ENCODE measurements at places on chromosomes 4 and X.

DNA sequence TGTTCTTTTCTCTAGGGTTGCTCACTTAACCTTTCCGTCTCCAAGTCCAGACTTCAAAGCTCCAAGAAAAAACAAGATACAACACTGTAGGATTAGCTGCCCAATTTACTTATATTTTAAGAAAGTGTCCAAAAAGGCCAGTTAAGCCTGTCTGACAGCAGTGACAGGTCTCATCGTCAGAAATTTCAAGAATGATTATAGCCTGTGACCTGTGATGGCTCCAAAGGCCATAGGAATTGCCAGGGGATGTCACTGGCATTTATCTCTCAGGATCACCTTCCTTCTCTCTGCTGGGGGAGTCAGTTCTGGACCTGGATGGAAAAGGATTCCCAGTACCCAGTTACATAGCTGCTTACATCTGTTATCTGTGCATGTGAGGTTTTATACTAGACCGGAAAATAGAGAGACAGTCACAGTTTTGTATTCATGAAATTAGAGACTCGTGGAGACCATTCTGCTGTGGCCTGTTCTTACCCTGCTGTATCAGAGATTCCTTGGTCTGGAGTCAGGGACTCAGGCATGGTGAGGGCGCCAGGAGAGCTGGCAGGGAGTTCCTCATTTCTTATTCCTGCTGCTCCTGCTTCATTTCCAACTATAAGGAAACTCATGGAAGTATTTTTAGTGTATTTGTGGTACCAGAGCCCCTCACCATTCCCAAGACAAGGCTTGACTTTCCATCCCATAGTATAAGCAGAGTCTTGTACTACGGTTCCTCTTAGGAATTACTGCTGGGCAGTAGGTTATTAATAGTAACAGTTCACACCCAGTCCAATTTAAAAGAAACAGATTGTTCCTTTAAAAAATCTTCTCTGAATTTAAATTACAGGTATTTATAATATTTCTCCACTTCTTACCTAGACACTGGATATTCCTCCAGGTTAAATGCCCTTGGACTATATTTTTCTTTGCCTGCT is 220.8 kb downstream of the SHROOM3 start:
- no peak for DNase-seq

- DNase-seq: no peak
Measured at GRCh38 chr4:27357283-27357682, 496.6 kb downstream of the STIM2 start.

DNA sequence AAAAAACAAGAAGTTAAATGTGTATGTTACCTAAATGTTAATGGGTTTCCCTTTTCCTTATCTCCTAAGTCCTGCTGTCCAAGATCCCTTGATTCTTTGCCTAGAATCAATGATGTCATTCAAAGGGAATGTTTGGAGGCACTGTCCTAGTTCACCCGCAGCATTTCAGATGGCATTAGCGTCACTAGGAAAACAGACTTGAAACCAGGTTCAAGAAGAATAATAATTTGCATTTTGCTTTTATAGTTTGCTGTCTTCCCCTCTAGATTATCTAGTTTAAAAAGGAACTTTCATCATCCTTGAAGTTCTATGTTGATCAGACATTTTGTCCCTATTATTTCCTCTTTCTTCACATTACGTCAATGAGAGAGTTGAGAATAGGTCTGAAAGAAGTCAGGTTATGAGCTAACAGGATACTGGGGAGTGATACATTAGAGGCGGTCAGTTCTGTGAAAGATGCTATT is 234.1 kb upstream of the PGRMC2 start:
- no peak for DNase-seq

- DNase-seq: no peak
Measured at GRCh38 chr4:30535255-30535654, 184.9 kb upstream of the PCDH7 start.

DNA sequence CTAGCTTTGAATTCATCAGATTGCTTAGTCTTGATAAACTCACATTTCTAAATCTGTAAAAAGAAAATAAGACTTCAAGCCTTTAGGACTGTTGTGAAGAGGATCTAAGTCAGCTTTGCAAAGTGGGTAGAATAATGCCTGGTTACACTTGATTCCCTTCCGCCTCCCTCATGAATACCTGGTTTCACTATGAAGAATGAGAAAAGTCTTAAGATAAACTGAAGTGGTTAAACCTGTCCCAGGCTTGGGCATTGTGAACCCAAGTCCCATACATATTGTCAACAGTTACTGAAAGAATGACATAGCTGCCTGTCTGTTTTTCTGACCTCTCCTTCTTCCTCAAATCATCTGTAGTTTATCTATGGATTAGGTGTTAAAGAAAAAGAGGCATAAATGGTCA is 16.7 kb upstream of the GBA3 start:
- DNase-seq: no peak

DNA sequence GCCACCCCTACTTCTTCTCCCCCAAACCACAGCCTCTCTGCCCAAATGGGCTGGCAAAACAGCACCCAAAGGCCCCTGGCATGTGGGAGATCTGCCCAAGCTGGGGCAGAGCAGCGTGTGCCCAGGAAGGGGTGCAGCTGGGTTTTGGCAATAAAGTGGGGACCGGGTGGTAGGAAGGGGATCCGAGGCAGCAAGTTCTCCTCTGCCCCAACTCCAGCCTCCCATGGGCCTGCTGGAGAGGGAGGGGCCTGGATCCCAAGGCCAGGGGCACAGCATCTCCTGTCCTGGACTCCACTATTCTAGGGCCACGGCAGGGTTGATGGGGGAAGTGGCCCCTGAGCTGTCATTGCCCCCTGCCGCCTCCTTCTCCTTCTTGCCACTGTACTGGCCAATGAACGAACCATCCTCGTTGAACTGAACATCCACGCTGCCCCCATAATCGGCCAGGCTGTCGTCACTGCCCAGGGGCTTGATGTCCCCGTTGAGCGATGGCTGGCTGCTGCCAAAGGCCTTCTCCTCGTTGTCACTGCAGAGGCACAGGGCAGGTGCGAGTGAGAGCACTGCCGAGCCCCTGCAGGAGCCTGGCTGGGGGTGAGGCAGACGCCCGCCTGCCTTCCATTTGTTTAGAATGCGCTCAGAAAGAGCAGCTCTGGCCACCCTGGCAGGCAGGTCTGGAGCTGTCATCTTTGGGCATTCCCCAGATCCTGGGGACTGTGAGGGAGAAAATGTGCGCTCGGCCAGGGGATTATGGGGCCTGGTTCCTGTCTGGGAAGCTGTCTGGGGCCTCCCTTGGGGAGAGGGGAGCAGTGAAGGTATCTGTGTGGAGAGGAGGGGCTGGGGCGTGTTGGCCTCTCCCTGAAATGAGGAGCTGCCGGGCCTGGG is 23.4 kb downstream of the L1CAM start:
- DNase-seq: peak; percentile 13

DNA sequence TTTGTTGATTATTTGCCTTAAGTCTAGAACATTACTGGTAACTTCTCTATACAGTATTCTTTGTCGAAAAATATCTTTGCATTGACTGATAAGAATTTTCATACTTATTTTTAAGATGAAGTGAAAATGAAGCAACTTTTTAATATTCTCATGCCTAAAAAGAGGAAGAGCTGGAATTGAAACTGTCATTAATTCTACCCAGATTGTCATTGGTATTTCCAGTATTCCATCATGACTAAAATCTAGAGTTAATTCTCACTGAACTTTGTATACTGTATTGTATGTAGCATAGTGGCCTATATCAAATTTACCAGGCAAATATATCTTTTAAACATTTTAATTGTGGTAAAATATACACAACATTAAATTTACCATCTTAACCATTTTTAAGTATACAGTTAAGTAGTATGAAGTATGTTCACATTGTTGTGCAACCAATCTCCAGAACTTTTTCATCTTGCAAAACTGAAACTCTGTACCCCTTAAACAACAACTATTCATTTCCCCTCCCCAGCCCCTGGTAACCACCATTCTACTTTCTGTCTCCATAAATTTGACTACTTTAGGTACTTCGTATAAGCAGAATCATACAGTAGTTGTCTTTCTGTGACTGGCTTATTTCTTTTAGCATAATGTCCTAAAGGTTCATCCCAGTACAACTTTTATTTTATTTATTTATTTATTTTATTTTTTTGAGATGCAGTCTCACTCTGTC is 24.3 kb upstream of the ZNF41 start:
- no peak for DNase-seq

GRCh38 chr4:15659768-15660570 is 4.8 kb upstream of the FBXL5 start:
- no peak for DNase-seq

- DNase-seq: no peak
Measured at GRCh38 chrX:40277672-40278071, 179.9 kb upstream of the BCOR start.

DNA sequence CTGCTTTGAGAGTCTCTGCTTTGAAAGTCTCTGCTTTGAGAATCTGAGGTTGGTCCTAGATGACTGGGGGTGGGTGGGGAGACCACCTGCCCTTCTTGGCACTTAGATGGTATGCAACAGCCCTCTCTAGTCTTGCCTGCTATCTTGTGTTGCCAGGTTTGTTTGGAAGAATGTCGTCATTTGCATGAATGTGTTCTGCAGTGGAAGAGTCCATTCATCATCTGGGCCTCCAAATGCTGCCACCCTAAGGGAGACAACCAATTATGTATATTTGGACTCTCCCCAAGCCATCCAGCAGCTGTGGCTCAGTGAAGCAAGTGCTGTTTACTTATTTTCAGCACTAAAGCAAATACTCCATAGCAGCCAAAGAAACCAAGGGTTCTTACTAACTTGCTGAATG is 44.6 kb upstream of the TRPC5OS start:
- no peak for DNase-seq

DNA sequence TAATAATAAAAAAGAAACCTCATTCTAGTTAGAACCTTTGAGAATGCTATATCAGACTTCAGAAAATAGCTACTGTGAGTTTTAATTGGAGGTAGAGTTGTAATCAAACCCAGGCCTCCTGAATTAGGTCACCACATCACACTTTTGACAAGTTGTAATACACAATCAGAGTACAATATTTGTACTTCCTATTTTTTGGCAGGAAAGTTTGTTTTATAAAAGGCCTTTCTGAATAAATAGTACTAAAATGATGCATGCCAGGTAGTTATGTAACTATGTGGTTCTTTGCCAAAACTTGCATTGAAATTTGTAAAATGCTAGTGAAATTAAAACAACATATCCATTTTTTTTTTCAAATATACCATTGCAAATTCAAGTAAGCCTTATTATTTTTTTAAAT is 26.8 kb downstream of the ADH7 start:
- DNase-seq: no peak

DNA sequence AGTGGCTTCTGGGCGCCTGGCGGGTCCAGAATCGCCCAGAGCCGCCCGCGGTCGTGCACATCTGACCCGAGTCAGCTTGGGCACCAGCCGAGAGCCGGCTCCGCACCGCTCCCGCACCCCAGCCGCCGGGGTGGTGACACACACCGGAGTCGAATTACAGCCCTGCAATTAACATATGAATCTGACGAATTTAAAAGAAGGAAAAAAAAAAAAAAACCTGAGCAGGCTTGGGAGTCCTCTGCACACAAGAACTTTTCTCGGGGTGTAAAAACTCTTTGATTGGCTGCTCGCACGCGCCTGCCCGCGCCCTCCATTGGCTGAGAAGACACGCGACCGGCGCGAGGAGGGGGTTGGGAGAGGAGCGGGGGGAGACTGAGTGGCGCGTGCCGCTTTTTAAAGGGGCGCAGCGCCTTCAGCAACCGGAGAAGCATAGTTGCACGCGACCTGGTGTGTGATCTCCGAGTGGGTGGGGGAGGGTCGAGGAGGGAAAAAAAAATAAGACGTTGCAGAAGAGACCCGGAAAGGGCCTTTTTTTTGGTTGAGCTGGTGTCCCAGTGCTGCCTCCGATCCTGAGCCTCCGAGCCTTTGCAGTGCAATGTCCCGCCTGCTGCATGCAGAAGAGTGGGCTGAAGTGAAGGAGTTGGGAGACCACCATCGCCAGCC is at the start of gene ATOH1:
Gene ATOH1, plus strand, starts transcription at position 422 of the 663 bp plus-strand sequence. Its CDS starts 174 bp downstream, at position 596.
- no peak for DNase-seq

- no peak for DNase-seq
Measured at GRCh38 chrX:109739625-109740432, 6.8 kb upstream of the ACSL4 start.

DNA sequence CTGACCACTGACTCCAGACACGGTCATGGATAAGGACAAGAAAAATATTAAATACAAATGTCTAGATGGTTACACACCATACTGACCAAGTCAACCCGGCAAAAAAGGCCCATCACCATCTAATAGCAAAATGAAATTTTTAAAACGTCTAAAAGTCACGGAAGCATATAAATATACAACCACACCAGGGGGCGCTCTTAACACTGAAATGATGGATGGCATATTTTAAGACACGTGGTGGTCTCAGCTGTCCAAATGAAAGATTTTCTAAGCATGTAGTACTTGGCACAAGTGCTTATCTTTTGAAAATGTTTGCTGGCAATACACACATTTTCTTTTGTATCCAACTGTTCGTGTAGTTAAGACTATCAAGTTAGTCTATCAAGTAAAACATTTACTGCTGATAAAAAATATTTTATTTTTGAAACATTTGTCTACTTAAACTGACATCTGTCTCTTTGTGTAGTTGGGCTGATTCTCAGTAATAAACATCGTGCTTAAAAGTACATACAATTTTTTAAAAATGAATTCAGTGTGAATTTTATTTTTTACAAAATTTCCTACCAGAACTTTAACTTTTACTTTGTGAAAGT is 64.6 kb downstream of the COX7B2 start:
- DNase-seq: peak; percentile 35

GRCh38 chr4:92091335-92091734 is 212.4 kb upstream of the GRID2 start:
- no peak for DNase-seq

DNA sequence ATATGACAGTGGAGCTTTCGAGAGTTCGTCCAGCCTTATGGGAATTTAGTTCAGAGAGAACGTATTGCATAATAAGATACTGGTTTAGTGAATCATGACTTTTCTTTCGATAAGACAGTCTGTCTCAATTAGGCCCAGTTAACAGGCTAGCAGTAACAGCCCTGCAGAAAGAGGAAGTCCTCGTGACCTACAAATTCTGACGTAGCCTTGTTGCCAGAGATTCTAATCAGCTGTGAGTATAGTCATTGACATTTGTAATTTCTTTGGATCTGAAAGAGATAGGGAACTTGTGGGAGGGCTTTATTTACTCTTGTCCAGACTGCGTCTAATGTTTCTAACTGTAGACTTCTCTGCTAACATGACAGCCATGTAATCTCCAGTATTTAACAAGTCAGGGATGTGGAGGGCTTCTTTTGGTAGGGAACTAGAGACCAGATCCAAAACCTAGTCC is 15.8 kb downstream of the ART3 start:
- no peak for DNase-seq

GRCh38 chrX:141220342-141221008 is 21.8 kb downstream of the SPANXC start:
- DNase-seq: no peak

GRCh38 chr4:1822568-1823544 is 29.8 kb downstream of the FGFR3 start:
- DNase-seq: no peak

GRCh38 chr4:82611982-82612381 is 50.2 kb upstream of the TMEM150C start:
- no peak for DNase-seq

GRCh38 chr4:46648088-46648744 is 258.3 kb upstream of the GABRA2 start:
- no peak for DNase-seq

DNA sequence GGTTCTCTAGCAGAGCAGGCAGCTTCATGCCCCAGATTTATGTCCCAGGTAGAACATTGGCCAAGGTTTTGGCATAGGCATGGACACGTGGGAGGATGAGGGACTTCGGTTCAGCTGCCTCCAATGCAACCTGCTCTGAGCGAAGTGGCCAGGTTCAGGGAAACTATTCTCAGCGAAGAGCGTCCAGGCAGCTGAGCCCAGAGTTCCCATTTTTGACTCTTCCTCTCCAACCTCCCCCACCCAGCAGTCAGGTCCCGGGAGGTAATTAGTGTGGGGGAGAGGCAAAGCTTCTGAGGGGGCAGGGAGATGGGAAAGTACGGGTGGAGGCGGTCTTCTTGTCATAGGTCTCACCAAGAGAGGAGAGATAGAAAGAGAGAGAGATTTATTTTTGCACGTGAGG is 1.0 kb downstream of the GABRA4 start:
- DNase-seq: no peak
